Left hindlimb (tissue), 1 donor: ENCODE measurements at places on chromosomes 3 and 15.

DNA sequence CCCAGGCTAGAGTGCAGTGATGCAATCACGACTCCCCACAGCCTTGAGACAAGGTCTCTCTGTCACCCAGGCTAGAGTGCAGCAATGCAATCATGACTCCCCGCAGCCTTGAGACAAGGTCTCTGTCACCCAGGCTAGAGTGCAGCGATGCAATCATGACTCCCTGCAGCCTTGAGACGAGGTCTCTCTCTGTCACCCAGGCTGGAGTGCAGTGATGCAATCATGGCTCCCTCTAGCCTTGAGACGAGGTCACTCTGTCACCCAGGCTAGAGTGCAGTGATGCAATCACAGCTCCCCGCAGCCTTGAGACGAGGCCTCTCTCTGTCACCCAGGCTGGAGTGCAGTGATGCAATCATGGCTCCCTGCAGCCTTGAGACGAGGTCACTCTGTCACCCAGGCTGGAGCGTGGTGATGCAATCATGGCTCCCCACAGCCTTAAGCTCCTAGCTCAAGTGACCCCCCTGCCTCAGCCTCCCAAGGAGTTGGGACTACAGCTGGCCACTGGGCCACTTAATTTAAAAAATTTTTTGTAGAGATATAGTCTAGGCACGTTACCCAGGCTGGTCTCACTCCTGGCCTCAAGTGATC is 26.1 kb downstream of the TFRC start:
- no peak for DNase-seq

DNA sequence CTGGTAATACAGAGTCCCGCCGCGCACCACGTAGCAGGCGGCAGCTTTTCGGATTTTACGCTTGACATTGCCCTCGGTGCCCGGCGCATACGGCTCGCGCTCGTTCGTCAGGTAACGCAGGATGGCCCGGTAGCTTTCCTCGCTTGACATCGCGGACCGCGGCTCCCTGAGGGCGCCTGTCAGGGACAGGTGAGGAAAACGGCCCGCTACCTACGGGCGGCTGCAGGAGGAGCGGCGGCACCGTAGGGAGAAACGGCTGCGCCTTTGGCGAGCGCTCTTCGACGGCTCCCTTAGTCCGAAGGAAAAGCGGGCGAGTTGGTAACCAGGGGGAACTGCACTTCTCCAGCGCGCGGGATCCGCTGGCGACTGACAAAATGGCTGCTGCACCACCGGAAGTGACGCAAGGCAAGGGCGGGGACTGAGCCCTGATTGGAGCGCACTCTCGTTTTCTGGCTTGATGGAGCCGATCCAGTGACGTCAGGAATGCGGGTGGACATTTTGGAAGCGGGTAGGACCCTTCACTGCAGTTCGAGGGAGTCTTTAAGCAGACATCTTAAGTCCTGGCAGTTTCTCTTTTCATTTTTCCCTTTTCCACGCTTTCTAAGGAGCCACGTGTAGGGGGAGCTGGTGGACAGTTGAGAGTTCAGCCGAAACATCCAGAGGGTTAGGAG is at the start of gene ZBTB11:
Gene ZBTB11 (minus strand): TSS at position 368 of the 671 bp plus-strand sequence. CDS start 218 bp downstream, at position 150.
- peak; percentile 99 for DNase-seq

DNA sequence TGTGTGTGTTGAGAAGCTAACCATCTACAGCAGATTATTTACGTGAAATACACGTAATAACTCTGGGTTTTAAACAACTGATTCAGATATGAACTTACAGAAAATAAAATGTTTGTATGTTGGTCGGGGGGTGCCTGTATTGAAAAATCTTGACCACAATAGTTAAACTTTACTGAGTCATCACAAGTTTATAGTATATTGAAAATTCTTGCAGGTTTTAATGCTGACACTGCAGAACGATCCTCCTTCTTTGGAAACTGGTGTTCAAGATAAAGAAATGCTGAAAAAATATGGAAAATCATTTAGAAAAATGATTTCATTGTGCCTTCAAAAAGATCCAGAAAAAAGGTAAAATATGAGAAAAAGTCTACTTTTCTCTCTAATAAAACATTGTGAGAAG is 41.3 kb upstream of the SLC22A13 start:
- DNase-seq, result no peak

DNA sequence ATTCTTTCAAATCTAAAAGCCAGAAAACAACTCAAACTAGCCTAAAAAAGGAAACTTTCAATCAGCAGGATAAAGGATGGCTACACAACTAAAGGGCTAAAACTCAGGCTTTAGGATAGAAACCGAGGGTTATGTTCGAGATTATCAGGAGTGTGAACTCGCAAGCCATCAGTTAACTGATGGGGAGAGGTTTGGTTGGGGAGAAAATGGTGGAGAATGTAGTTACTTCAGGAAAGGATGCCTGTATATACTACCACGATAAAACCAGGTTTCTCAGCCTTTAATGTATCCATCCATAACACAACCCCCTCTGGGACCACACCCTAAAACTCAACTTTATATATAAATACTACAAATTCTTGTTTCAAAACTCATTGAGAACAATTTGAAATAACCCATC is 22.2 kb downstream of the TRA2B start:
- DNase-seq, result no peak

GRCh38 chr3:17047162-17047561 is 162.4 kb downstream of the PLCL2 start:
- DNase-seq, result no peak
